ENCODE measurements at places on chromosomes 4 and X.

- no peak for DNase-seq
These were observed 858.8 kb upstream of the FRG1 start for GRCh38 chr4:189081826-189082225.

- DNase-seq, result no peak
These were observed 334.4 kb downstream of the UNC5C start for GRCh38 chr4:95214408-95214807.

DNA sequence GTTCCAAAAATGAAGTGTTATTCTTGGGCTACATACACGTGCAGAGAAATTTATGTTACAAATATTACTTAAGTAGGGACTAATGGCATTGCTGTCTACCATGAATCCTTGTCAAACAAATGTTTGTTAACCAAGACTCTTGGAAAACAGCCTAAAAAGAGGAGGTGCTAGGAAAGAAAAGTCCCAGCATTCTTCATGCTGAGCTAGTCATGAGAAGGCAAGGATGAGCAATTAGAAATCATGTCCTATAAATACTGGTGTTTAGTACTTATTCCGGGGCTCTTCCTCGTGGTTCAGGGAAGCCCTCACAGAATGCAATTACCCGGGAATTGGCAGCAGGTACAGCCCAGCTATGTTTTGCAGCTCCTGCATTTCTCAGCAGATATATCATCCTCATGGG, 378.1 kb upstream of the FTHL17 start:
- DNase-seq, result no peak

- no peak for DNase-seq
These were observed 8.4 kb downstream of the APBB2 start for GRCh38 chr4:41205854-41206460.

- no peak for DNase-seq
These were observed 326.5 kb downstream of the TEX13C start for GRCh38 chrX:125646195-125646594.
